ENCODE measurements at places on chromosomes 5 and 9.

DNA sequence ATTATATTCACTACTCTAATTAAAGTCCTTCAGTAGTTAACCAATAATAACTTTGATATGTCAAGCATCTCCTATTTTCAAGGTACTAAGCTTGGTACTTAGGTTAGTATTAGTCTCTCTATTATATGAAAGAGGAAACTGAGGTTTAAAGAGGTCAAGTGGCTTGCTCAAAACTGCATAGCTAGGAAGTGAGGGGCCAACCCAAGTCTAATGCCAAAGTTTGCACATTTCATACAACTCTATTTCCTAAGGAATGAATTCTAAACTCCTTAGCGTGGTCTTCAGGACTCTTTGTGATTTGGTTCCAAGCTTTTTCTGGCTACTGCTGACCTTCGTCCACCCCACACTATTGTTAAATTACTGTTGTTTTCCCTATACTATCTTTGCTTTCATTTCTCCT, 9.9 kb upstream of the SHOC1 start:
- no peak for DNase-seq

- no peak for DNase-seq
Measured at GRCh38 chr9:120561709-120562108, 18.3 kb downstream of the CDK5RAP2 start.

- peak; percentile 13 for DNase-seq
Measured at GRCh38 chr5:116068028-116068632, 16.7 kb upstream of the COMMD10 start.

DNA sequence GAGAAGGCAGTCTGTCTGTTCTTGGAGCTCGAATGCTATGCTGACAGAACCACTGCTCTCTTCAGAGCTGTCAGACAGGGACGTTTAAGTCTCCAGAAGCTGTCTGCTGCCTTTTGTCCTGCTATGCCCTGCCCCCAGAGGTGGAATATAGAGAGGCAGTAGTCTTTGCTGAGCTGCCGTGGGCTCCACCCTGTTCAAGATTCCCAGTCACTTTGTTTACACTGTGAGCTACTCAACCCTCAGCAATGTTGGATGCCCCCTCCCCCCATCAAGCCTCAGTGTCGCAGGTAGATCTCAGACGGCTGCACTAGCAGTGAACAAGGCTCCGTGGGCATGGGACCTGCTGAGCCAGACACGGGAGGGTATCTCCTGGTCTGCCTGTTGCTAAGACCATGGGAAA, 344.2 kb downstream of the TMEM161B start:
- no peak for DNase-seq

- no peak for DNase-seq
Measured at GRCh38 chr5:116883875-116884274, 309.3 kb upstream of the SEMA6A start.

- DNase-seq: no peak
Measured at GRCh38 chr5:147713550-147714295, 68.8 kb downstream of the JAKMIP2 start.

GRCh38 chr5:142303565-142303964, 21.3 kb downstream of the SPRY4 start:
- DNase-seq: no peak

DNA sequence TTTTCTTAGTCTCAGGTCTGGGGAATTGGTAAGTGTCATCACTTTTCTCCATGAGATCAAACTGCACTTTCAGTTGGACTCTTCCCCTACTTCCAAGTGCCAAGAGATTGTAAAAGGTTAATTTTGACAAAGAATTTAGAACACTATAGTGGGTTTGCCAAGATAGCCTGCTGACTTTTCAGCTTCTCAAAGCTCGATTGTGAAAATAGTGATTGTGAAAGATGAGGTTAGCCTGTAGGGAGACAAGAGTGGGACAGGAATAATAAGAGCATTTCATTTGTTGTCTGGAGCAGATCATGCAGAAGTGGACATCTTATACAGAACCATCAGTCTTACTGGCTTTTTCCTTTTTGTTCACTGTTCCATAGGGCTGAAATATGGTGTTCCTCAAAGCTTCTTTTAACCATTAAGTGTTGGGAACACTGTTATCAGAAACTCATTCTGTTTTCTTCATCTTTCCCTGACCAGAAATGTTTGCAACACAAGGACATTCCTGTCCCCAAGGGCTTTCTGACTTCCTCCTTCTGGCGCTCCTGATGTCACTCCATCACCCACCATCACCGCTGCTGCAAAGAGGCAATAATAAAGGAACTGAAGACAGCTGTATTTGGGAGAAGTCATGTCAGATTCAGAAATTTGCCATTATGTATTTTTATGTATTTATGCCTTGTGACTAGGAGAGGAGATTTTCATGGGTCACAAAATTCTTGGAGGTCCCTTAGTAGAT, 11.6 kb upstream of the SPTAN1 start:
- no peak for DNase-seq

DNA sequence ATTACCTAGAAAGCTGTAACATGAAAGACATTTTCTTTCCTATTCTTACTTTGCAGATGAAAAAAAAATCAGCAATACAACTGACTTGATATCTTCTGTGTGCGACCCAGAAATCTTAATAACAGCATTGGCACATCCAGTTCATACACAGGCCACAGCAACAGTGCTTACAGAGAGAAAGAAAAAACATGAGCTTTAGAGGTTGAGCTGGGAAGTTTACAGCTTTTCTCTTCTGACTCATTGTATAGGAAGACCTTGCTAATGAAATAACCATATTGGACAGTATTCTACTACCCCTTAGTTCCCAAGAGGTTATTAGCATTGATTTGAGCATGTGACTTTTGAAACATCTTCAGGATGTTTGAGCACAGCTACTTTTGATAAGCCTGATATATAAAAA, 1033.4 kb upstream of the DMAC1 start:
- DNase-seq: no peak

- no peak for DNase-seq
Measured at GRCh38 chr9:71853084-71853483, 57.9 kb downstream of the ABHD17B start.

- no peak for DNase-seq
Measured at GRCh38 chr5:98767581-98767980, 5.9 kb upstream of the RGMB start.

- DNase-seq: no peak
Measured at GRCh38 chr5:78328585-78329173, 31.7 kb upstream of the SCAMP1 start.

DNA sequence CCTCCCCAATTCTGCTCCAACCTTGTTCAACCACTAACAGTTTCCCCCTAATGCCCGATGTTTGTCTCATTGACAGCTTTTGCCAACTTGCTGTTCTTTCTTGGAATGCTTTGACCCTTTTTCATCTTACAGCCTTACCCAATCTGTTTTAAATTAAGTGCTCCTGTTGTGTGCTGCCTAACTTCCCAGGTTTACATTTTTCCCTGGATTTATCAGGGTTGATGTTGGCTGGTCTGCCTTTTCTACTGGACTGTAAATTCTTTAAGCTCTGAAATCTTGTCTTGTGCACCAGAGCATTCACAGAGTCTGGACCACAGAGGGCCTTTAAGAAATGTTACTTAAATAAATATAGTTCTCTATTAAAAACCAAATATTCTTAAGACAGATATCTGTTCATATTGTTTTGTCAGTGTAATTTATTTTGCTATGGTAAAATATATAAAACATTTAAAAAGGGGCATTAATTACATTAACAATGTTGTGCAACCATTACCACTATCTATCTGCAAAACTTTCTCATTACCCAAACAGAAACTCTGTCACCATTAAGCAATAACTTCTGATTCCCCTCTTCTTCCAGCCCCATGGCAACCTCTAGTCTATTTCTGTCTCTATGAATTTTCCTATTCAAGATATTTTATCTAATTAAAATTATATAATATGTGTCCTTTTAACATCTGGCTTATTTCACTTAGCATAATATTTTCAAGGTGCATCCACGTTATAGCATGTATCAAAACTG, 73.0 kb downstream of the OSTF1 start:
- no peak for DNase-seq

DNA sequence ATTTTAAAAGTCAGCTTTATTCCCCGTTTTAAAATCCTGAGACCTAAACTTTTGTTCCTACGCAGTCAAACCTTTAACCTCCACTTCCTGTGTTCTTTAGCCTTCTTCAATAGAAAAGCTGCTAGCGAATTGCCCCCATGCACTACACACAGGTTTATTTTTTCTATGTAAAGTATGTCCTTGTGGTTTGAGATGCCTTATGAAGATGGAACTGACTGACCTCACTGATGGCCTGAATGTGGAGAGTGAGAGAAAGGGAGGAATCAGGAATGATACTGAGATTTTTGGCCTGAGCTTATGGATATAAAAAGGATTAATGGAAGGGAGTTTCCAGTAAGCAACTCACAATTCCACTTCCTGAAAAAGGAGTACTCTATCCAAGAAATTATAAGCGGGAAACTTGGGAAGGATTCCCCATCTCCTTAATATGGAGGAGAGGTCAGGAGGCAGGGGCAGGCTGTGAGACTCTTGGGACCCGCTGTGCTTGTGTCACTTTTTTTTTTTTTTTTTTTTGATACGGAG, 89.5 kb downstream of the UGCG start:
- no peak for DNase-seq

- no peak for DNase-seq
Measured at GRCh38 chr9:88590558-88591146, 55.7 kb downstream of the NXNL2 start.

DNA sequence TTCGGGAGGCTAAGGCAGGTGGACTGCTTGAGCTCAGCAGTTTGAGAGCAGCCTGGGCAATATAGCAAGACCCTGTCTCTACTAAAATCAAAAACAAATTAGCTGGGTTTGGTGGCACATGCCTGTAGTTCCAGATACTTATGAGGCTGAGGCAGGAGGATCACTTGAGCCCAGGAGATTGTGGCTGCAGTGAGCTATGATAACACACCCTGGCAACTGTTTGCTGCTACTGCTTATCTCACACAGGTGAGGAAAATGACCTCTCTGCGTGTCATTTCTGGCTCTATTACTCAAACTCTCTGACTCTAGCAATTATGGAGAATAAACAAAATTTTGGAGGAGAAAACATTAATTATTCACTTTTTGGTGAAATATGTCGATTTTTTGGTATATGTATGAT, 45.3 kb upstream of the TMC1 start:
- no peak for DNase-seq

DNA sequence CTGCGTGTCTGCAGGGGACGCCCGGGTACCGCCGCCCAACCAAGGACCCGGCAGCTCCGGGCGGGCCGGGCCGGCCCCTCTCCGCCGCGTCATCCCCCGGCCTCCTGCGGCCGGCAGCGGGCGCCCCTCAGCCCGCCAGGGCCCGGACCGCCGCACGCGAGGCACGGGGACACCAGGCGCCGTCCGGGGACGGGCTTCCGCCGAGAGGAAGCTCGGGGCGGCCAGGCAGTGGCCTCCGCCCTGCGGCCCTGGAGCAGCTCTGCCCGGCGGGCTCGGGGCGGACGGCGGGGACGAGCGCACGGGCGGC, 373 bp downstream of the FBXW5 start:
- no peak for DNase-seq

DNA sequence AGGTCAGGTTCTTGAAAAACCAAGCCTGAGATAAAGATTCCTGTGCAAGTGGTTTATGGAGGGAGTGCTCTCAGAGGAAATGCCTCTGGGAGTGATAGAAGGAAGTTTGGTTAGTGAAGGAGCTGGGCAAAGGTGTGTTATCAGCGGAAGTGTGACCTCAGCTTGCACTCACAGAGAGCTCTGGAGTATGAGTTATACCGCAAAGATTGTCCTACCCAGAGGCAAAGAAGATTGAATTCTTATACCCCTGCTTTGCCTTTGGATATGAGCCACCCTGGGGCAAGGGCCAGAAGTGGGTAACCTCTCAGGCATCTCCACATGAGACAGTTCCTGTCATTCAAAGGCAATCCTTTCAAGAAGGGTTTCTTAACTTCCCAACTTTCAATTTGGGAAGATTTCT, 145.6 kb downstream of the MUSK start:
- DNase-seq: no peak
